ENCODE measurements at places on chromosomes 12 and 14. TPM values are rescaled to one million over a fixed set of nuclear protein-coding genes. Genes with fewer than 3 reads are reported as not detected.

Gene IL23A
- not detected for total RNA-seq

Gene TAS2R46
- total RNA-seq = 5.0 TPM

Gene CLEC4A
- 3.4 TPM for total RNA-seq

GRCh38 chr12:19912991-19913390, 455.3 kb upstream of the PDE3A start:
- H3K27ac ChIP-seq = no peak overlapping the region
- no peaks in the 10 kb centered on the region for H3K27me3 ChIP-seq
- DNase-seq = no peak
- H3K4me1 ChIP-seq = no peaks in the 10 kb centered on the region
- no peak overlapping the region for H3K4me3 ChIP-seq
